ENCODE measurements at places on chromosomes 13 and 19.

DNA sequence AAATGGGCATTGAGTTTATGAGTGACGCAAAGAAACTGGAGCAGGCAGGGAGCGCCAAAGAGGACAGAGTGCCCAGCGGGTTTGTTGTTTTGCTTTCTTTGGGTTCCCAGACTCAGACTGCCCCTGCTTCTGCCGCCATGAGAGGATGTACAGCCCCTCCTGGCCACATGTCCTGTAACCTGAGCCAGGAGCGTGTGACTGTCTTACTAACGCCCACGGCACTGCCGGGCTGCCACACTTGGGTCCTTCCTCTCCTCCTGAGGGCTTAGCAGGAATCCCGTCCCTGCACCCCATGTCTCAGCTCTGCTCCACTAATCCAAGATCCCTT is 80.5 kb downstream of the GPR12 start:
- no peak for DNase-seq

DNA sequence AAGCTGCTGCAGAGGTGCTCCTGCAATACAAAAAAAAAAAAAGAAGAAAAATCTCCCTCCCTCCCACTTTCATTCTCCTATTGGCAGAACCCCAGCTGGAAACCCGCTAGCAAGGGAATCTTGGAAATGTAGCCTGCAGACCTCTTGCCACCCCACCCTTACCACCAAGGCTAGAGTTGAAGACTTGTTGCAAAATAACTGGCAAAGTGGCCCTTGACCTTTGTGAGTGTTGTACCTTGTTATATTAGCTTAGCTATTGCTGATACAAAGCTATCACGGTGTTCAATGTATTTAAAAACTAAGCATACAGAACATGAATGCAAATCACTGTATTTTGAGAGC is 57.5 kb upstream of the KCTD4 start:
- DNase-seq = no peak

GRCh38 chr13:78595495-78596398 is 7.6 kb downstream of the POU4F1 start:
- no peak for DNase-seq

DNA sequence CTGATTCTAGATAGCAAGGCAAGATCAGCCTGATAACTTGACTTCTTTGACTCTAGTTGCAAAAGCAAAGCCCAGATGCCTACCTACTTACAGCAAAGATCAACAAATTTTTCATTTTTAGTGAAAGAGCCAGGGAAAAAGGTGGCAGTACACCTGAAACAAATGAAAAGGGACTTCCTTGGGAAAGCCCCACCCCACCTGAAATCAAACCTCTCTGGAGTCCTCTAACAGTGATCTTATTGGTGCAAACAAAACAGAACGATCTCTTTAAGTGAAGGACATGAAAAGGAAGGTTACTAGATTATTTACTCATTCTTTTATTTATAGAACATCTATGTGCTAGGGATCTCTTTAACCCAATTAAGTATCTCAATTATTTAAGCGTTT is 507 bp upstream of the LCP1 start:
- DNase-seq = no peak

DNA sequence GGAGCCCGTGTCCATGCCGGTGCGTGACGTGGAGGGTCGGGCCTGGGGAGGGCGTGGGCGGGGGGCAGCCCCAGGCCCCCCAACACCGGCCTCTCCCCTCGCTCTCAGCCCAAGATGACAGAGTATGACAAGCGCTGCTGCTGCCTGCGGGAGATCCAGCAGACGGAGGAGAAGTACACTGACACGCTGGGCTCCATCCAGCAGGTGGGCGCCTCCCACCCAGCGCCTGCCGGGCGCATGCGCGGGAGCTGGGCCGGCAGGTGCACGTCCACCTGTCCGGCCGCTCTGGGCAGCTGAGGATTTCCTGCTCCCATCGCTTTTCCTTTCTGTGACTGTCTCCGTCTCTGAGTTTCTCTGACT is 49.8 kb downstream of the VAV1 start:
- DNase-seq = no peak

DNA sequence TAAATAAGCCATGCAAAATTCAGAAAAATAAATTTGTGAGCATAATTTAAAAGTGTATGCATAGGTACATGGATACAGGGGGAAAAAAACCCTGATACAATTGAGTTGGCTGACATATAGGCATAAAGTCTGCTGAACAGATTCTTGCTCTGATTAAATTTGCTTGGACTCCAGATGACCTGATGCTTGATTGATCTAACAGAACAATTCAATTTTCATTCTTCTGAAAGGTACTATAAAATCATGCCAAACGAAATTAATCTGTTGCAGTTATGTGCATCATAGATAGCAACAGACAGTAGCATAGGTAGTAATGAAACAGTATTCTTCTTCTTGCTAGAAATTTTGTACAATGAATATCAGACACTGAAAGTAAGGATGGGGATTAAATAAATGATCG is 578.2 kb upstream of the SLITRK6 start:
- no peak for DNase-seq

- no peak for DNase-seq
Observed at GRCh38 chr13:24911133-24911908, 147.4 kb downstream of the RNF17 start.

DNA sequence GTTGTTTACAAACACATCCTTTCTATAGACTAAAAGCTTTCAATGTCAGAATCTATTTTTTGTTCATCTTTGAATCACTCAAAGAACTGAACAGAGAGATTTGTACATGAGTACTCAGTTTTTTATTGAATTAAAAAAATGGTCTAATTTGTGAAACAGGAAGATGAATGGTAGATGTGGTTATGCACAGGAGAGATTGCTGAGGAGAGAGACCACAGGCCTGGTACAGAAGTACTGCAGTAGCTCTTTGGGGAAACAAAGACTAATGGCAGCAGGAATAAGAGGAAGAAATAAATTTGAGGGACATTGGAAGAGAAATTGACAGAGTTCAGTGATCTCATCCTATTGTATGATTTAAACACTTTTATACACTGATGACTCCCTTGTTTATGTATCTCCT is 222.0 kb upstream of the ARGLU1 start:
- no peak for DNase-seq

Measured in Peyer's patch (tissue), 4 donors.